ENCODE measurements at places on chromosomes 12 and 14.

GRCh38 chr14:75213172-75213571 is 36.8 kb upstream of the TMED10 start:
- DNase-seq: no peak

GRCh38 chr12:42779186-42779859 is 189.8 kb upstream of the PRICKLE1 start:
- DNase-seq: no peak

DNA sequence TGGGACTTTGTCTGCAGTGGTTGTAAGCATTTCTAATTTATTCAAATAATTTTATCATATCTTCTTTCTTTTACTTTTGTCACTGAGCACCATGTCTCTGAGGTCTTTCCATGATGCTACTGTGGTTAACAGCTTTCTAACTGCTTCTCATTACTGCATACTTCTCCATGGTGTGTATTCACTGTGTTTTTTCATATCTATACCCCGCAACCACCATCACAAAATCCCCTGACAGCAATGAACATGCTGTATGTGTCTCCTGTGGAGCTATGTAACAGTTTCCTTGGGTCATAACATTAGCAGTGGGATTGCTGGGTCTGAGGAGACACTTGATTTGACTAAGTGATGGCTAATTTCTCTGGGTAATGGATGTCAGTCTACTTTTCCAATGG is 29.2 kb upstream of the CHST11 start:
- no peak for DNase-seq

DNA sequence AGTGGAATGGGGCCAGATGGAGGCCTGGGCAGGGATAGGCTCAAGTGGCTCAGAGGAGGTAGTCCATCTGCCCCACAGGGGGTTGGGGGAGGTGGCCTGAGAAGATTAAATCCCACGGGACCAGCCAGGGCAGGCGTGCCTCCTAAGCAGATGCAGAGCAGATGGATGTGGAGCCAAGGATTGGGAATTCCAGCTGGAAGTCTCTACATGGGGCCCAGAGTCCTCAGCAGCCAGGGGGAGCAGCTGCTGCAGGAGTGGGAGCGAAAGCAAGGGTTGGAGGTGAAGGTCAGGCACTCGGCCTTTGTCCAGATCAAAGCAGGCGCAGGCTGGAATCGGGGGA is 42.4 kb upstream of the VRK1 start:
- DNase-seq: peak; percentile 24
